ENCODE measurements at places on chromosomes 5 and 9.

DNA sequence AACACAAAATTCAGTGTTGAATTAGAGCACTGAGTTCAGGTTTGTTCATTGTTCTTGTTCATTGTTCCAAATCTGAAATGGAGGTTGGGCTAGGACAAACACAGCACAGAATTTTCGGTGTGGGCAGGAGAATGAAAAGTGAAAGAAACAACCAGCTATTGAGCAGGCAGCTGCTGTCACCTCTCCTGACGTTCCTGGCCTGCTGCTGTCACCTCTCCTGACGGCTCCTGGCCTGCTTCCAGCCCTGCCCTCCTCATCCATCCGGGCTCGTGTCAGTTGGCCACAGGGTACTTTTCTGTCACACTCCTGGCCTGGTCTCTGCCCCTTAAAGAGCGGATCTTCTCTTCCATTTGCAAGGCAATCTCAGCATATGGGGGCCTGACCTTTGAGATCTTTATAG is 45.2 kb upstream of the CKMT2 start:
- no peak for DNase-seq

DNA sequence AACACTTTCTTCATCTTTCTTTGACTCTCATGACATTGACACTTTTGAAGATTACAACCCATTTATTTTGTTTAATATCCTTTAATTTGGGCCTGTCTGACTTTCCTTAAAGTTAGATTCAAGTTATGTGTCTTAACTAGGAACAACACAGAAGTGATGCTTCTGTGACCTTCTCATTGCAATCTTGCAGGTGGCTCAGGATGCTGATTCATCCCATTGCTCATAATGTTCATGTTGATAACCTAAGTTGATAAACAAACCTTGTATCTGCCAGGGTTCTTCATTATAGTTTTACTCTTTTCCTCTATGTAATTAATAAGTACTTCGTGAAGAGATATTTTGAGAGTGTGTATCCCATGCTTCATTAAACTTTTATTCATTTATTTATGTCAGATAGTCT is 107.2 kb upstream of the SHB start:
- DNase-seq: no peak

GRCh38 chr5:149837680-149838269 is 106.8 kb downstream of the PDE6A start:
- DNase-seq: peak; percentile 69

DNA sequence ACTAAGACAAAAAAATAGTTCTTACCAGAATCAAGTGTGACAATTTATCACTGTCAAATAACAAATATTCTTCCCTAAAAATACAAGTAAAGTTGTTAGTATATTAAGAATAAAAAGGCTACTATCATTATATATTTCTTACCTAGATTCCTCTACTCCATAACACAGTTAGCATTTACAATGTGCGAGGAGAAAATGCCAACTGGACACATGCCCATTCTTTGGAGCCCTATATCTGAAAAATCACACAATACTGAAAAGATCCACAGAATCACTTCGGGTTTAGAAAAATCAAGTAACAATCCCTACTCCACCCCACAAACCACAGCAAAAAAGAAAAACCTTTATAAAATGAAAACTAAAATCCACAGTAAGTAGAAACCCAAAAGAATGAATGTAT is 70.9 kb downstream of the PKD2L2 start:
- no peak for DNase-seq

DNA sequence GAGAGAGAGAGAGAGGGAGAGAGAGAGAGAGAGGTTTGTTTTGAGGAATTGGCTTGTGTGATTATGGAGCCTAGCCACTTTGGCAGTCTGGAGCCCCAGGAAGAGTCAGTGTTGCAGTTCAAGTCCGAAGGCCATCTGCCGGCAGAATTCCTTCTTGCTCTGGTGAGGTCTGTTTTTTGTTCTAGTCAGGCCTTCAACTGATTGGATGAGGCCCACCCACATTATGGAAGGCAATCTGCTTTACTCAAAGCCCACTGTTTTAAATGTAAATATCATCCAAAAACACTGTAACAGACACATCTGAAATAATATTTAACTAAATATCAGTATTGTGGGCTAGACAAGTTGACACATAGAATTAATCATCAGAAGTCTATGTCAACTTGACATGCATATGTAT is 11.4 kb upstream of the GRM6 start:
- DNase-seq: no peak

DNA sequence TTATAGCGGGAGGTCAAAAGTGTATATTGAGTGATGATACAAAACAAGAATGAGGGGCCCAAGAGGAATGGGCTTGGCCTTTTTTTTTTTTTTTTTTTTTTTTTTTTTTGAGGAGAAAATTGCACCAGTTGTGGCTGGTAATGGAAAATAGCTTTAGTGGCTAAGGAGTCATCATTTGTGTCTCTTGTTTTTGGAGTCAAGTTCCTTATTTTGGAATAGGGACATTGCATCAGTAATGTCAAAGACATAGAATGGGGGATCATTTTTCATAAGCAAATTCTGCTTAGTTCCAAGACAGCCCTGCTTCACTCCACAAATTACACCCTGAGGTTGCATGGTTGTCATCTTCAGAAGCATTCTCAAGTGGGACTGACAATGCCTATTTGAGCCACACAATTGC is 137.4 kb downstream of the STK32A start:
- DNase-seq: no peak

- peak; percentile 34 for DNase-seq
Measured at GRCh38 chr9:24793787-24794186, 248.1 kb upstream of the IZUMO3 start.

GRCh38 chr9:93592643-93593021 is 16.2 kb downstream of the PHF2 start:
- no peak for DNase-seq

DNA sequence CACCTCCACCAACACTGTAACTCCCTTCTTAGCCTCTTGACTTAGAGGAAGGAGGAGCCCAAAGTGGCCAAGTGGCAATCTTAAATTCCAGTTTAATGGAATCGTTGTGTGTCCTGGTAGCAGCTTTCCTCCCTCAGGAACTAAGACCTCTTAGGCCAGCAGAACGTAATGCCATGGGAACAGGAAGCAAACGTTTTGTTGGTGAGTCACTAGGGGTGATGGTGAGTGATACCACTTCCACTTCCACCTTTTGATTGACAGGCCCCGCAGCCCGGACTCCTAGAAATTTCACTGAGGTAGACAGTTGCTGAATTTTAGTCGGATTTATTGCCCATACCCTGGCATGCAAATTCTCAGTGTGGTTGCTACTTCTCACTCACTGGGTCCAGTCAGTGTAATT is 94.2 kb upstream of the FBN2 start:
- peak; percentile 70 for DNase-seq

DNA sequence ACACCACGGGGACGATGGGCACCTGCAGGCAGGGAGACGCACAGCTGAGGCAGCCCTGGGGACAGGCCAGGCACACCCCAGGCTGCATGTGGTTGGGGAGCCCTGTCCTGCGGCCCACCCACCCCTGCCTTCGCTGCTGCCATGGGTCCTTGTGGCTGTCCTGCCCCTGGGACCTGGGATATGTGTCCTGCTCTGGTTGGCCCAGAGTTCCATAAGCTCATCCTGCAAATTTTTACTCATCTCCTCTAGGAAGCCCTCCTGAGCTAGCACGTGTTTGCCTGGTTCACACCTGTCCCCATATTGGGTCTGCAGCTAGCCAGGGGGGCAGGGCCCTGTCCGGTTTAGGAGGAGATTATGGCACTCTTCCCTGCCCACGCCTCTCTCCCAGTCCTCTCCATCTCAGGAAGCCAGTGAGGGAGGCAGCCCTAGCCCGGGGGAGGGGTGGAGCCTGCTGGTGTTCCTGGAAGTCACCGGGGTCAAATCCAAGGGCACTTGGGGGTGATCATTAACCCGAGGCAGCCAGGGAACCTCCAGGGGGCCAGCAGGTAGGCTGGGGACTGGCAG is 12.2 kb downstream of the EGFL7 start:
- no peak for DNase-seq

GRCh38 chr5:43000111-43000840 is 39.8 kb downstream of the ANXA2R start:
- DNase-seq: peak; percentile 54

DNA sequence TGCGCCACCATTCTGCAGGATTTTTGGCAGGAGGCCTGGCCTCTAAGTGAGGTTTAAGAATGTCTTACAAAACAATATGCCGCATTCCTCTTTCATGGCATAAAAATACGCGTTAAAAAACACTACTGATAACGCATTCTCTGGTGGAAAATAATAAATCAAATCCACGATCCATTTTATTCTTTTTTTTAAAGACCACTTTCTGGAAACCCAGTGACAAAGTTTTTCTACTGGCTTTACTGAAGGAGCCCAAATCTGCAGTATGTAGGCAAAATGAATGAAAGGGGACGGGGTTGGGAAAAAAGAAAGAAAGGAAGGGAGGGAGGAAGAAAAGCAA is 2.0 kb downstream of the SV2C start:
- no peak for DNase-seq

- no peak for DNase-seq
Measured at GRCh38 chr9:98287384-98287783, 31.9 kb upstream of the TBC1D2 start.

DNA sequence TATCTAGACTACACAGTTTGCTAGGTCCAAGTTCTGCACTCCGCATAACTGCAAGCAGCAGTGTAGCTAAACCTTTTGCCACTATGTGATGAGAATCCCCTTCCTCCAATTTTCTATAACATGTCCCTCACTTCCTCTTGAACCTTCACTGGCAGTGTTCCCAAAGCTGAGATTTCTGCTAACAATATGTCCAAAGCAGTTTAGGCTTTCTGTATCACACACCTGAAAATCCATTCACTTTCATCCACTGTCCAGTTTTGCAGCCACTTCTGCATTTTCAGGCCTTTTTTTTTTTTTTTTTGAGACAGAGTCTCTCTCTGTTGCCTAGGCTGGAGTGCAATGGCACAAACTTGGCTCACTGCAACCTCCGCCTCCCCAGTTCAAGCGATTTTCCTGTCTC is 111.1 kb downstream of the GADD45G start:
- no peak for DNase-seq
